SJCRH30 (cell line): ENCODE measurements at places on chromosomes 7 and 10. TPM values are rescaled to one million over a fixed set of nuclear protein-coding genes. Genes with fewer than 3 reads are reported as not detected.
A peak's percentile ranks its signal among the peaks of the same experiment; 100 is the strongest.

- DNase-seq: no peak
These were observed 251.9 kb downstream of the AGMO start for GRCh38 chr7:15309872-15310271.

GRCh38 chr10:1130995-1131790 is 75.0 kb downstream of the WDR37 start:
- no peak for DNase-seq

DNA sequence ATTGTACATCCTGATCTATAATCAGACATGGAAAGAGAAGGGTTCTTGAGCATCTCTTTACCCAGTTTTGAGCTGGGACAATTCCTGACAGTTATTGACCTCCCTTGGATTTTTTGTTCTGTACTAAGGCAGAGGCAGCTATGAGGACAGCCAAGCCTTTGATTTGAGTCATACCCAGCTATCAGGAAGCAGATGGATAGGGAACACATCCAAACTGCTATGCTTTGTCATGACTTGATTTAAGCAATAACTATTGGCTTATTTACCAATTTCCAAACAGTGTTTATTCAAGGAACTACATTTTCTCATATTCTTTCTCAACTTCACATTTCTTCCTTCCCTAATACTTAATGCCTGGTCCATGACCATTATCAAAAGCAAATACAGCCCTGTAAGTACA is 396.4 kb upstream of the STEAP1 start:
- no peak for DNase-seq

- DNase-seq: no peak
These were observed 5.1 kb downstream of the EVX1 start for GRCh38 chr7:27247452-27248426.

GRCh38 chr7:43508461-43508860 is 74.4 kb upstream of the STK17A start:
- DNase-seq: no peak

DNA sequence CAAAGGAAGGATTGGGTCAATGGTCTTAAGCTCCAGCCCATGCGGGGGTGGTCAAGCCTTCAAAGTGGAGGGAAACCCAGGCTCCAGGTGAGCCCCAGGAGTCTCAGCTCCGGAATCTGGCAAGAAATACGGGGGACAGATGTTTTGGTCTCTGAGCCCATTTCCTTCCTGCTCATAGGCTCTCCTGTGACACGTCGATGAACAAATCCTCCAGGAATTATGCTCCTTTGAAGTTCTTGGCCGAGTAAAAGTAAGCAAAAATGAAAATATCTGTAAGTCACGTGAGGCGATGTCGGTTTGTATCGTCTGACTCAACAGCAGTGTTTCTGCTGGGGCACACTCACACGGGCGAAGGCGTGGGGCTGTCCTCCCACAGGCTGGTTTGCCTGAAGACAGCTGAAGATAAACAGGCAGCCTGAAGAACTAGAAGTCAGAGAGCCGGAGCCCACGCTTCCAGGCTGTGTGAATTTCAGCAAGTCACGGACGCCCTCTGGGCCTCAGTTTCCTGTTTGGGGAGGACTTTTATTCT is 52.6 kb upstream of the SMNDC1 start:
- no peak for DNase-seq

DNA sequence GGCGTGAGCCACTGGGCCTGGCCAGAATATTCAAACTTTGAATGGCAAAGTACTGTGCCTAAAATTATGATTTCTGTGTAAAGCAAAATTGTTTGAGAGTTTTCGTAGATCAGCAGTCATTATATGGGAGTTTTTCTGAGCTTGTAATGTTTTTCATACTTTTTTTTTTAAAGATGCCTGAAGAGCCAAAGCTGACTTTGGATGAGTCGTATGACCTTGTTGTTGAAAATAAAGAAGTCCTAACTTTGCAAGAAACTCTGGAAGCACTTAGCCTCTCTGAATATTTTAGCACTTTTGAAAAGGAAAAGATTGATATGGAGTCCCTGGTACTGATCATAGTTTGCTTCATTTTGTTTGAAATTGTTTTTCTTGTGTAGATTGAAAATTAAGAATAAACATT is 26.7 kb downstream of the SEC23IP start:
- DNase-seq: no peak

DNA sequence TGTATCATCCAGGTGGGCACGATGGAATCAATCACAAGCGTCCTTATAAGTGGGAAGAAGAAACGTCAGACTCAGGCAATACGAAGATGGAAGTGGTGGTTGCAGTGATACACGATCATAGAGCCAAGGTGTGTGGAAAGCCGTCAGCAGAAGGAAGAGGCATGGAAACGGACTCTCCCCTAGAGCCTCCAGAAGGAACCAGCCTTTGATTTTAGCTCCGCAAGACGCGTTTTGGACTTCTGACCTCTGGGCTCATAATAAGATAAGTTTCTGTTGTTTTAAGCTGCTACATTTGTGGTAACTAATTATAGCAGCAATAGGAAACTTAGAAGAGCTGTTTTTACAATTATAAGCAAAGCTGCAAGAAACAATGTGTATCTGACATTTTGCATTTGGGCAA is 14.8 kb downstream of the FANK1 start:
- no peak for DNase-seq

GRCh38 chr10:111077785-111078504 is 1.1 kb downstream of the ADRA2A start:
- no peak for DNase-seq

- DNase-seq: no peak
These were observed 32.0 kb upstream of the MXI1 start for GRCh38 chr10:110175406-110175805.

DNA sequence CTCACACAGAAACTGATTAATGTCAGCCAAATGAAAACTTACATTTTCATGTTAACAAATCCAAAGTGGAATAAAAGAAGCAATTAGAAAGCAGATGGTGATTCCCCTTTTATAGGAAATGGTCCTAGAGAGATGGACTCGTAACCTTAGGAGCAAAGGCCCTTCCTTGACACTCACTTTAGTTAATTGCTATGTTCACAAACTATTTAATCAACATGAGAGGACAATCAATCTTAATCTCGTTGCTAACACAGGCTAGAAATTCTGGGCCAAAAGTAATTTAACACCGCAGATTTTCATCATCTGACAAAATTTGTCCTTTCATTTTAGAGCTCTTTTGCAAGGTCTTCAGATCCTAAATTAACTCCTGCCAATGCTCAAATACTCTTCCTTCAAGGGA is 64.0 kb upstream of the DNAJB12 start:
- no peak for DNase-seq

GRCh38 chr7:116180302-116180701 is 30.0 kb upstream of the TES start:
- peak; percentile 24 for DNase-seq

DNA sequence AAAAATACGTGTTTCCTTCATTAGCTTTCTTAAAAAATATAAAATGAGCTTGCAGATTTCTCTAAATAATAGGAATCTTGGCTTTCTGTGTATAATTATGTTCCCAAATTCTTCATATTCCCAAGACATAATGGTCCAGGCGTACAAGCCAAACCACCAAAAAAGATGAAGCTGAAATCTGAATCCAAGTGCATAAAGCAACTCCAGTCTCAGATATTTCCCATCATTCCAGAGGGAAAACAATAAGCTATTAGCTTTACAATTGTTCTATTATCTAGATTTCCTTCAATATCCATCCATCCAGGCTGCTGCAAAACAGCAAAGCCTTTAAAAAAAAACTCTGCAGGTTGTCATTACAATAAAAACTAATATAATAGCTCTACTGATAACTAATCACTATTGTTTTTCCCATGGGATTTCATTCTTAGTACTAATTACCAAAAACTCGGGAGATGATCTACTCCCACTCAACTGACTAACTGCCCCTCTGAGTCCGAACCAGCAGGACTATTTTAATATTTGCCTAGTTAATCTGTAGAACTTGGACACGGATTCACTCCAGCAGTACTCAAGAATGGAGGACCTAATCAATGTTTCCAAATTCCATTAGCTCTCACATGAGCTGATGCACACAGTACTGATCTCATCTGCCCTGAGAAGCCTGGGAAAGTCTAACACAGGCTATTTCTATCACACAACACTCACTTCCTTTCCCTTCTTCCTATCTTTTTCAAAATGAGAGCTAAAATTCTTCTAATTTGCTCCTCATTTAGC is 108.9 kb upstream of the ASAH2 start:
- no peak for DNase-seq

DNA sequence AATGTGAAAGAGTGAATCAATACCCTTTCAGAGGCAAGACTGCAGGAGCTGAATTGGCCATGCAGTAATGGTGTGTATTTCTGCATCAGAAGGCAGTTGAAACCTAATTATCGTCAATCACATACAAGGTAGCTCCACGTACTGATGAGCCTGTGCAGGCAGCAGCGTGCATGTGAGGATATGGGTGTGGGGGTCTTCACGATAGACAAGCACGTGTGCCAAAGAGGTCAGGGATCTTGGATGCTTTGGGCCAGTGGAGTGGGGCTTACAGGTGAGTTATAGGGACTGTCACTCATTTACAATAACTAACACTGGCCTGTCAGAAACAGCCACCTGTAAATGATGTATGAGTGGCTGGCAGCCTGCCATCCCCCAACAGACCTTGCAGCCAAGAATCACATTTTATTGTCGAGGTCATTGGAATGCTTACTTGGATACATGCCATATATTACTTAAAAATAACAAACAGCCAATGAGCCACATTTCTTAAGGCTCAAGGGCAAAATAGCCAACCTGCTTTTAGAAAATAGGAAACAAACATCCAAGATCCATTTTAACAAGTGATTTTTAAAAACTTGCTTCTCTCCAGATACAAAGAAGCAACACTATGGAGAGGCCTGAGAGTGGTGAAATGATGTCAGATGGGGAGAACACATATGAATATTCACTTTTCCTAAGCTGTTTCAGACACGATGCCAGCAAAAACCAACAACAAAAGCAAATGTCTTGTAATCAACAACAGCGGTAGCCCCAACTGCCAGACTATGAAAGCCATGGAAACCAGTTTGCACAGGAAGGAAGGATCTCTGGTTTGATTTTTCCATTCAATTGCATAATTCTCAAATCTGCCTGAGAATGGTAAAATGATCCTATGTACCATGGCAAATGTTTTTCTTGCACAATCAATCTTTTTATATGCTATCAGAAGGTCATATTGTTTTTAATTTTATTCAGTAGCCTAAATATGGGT is 210.7 kb downstream of the SKAP2 start:
- no peak for DNase-seq

- DNase-seq: no peak
These were observed 21.3 kb downstream of the DDC start for GRCh38 chr7:50543776-50544442.

DNA sequence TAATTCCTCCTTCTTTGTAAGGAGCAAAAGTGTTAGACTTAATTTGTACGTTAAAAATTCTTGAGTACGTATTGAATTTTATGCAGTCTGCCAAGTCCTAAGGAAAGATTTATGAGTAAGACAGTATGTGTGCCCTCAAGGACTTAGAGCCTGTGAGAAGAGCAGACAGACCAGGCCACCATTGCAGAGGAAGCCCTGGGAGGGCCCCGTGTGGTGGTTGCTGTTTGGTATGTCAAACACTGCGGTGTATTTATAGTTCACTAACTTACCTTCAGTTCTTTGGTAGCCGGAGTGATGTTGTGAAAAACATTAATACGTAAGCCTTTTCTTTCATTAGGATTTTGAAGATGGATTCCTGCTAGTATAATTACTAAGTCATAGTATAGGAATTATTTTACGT is 82.9 kb downstream of the GALNT11 start:
- DNase-seq: no peak

DNA sequence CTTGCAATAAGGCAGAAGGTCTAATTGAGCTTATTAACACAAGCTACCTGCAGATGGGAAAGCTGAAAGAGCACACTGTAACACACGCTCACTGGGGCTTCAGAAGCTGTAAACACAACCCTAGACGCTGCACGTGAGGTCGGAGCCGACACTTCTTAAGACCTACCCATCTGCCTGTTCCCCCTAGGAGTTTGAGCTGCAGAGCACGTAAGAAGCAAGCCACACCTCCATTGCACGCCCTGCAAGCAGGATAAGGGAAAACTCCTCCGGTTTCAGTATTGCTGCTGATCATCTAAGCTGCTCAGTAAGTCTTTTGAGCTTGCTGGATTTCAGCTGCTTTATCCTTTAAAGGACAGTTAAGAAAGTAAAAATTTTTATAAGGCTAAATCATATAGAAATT is 244.0 kb upstream of the ZWINT start:
- DNase-seq: no peak

DNA sequence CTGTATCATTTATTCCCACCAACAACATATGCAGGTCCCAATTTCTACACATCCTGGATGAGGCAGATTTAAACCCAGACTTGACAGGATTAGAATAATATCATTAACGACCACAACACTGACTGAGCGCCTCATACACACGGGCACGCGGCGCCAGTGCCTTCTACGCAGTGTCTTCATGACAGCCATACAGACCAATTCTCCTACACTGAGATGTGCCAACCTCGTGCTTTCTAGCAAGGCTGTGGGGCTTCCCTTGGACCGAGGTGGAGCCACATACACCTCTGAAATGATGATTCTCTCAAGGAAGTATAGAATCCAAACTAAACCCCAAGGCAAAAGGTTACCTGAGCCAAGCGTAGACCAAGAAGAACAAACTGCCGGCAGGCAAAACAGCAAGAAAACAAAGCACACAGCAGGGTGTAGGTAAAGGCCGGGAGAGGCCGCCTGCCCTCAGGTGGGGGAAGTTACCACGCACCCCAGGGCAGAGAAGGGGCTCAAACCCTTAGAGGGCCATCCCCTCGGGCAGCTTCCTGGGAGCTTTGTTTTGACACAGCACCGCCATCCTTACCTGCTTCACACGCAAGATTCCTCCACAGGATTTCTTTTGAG is 75.8 kb downstream of the DLG5 start:
- DNase-seq: no peak

DNA sequence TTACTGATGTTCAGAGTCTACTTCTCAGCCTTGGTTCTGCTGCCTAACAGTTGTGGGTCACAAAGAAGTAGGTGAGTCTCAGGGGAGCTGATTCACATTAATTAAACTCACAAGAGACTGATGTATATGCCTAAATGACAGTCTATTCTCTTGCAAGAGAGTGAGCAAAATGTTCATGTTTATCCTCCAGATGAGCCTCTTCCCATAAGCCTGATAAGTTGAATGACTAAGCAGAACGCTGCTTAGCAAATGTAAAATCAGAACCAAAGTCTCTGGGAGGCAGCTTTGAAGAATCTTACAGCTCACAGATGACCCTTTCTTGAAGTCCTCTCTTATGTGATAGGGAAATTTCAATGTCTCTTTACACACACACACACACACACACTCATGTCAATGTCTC is 1092.2 kb downstream of the TYW1 start:
- DNase-seq: no peak

The NXPH1 gene
- not detected in 2 replicates for total RNA-seq

The MCM10 gene
- 49.5 and 53.1 TPM in 2 replicates for total RNA-seq

The IKZF1 gene
- total RNA-seq: not detected in 2 replicates

The BPGM gene
- 18.8 and 20.6 TPM in 2 replicates for total RNA-seq

The NPSR1 gene
- total RNA-seq: not detected in 2 replicates

The ECHS1 gene
- total RNA-seq: 63.6 and 65.7 TPM in 2 replicates

The NAMPT gene
- 31.5 and 36.2 TPM in 2 replicates for total RNA-seq

The TMEM229A gene
- total RNA-seq: not detected in 2 replicates

The ZNF107 gene
- total RNA-seq: 17.3 and 21.4 TPM in 2 replicates

The ZNF277 gene
- 29.0 and 29.7 TPM in 2 replicates for total RNA-seq

The HKDC1 gene
- 0.06 and 0.08 TPM in 2 replicates for total RNA-seq

The LBX1 gene
- total RNA-seq: 13.5 and 13.7 TPM in 2 replicates

The PNLIP gene
- total RNA-seq: not detected in 2 replicates

The SPDYE16 gene
- 0.10 TPM in 1 of 2 replicates, not detected in the other for total RNA-seq
